ENCODE measurements at places on chromosomes 6 and 20.

DNA sequence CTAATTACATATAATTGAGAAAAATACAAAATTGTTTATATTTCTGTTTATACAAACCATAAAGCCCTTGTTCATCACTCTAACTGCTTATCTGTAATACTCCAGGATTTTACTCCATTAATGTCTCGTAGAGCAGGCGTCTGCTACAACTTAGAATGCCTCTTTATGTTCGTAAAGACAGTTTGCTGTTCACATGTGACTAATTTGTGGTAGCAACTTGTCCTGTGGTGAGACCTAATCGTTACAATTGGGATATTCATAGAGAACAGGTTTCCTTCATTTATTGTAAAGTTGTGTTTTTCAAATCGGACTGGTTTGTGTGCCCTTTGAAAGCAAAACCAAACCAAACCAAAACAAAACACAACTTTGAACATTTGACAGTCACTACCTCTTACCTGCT, 149.7 kb downstream of the ASCC3 start:
- DNase-seq = no peak

GRCh38 chr6:43714311-43715055, 26.9 kb upstream of the MRPS18A start:
- DNase-seq = peak; percentile 64

DNA sequence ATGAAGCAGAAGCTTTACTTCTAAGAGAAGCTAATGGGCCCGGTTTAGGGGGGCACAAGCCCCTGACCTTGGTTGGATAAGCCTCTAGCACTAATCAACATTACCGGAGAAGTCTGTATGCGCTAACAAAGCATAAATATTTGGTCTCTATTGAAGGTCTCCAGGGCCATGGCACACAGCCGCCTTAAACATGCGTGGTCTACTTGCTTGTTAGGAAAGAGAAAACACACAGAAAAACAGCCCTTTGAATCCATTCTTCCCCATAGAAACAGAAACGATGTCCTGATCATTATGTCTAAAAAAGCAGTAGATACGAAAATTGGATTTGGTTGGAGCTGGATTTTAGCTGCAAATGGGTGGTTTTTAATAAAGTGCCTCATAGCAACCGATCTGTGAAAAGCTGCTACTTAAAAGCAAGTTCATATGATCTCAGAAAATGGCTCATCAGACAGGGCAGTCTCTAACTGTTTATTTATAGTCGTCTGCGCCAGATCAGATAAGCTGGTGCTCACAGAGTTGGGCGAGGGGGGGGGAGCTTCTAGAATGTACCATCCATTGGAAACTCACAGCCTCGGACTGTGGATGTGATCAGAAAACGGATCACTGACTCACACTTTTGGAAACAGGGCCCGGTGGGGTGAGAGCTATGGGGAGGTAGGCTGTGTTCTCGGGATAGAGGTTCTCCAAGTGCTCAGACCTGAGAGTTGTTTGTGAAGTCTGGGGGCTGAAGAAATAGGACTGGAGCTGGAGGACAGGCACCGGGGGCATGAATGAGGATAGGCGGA, 35.3 kb upstream of the APCDD1L start:
- DNase-seq = peak; percentile 17

GRCh38 chr6:31042806-31043205, 32.5 kb downstream of the MUC22 start:
- peak; percentile 89 for DNase-seq

- no peak for DNase-seq
These were observed 91.0 kb upstream of the SSTR4 start for GRCh38 chr20:22944062-22944461.

GRCh38 chr6:11811644-11812264, 33.2 kb upstream of the ADTRP start:
- no peak for DNase-seq

DNA sequence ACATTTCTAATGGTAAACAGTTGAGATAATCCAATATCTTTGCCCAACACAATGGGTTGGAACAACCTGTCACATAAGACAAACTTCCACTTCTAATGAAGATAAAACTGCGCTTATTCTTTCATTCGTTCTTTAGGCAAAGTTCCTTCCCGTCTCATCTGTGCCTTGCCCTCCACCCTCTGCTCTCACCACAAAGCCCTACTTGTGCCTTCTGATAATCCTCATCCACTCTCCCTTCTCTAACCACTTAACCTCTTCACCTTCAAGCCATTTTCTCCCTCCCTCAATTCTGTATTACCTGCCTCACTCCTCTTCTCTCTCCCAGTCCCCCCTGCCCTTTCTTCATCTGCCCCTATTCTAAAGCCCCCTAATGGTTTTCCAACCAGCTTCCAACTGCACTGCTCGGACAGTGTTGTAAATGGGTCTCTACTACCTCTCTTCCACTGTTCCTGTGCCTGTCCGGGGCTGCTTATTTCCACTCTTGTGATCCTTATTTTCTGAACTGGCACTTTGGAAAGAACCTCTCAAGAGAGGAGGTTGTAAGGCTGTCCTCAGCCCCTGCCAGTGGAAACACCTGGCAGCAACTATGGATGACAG, 62.9 kb upstream of the MYB start:
- DNase-seq = no peak

GRCh38 chr6:45049188-45049843, 278.8 kb upstream of the RUNX2 start:
- peak; percentile 42 for DNase-seq

DNA sequence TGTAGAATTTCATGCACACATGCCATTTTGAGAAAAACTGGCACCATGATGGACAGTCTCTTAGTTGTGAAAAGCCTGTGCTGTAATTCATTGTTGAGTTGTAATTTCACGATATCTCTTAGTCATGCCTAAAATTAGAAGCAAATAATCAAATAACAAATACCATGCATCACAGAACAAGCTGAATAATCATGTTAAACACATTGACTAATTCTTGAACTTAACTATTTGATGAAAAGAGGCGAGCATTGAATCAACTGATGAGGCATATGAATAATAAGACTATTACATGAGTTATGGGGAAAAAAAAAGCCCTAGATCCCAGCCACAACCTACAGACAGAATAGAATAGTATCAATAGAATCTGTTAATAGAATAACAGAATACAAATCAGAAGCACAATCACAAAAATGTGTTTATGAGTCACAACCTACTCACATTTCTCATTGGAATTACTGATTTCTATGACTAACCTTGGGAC, 14.2 kb upstream of the RNF217 start:
- no peak for DNase-seq

- DNase-seq = peak; percentile 77
These were observed 4.1 kb downstream of the RBM38 start for GRCh38 chr20:57395111-57395966.

GRCh38 chr20:52948491-52948890, 23.7 kb upstream of the TSHZ2 start:
- DNase-seq = no peak

DNA sequence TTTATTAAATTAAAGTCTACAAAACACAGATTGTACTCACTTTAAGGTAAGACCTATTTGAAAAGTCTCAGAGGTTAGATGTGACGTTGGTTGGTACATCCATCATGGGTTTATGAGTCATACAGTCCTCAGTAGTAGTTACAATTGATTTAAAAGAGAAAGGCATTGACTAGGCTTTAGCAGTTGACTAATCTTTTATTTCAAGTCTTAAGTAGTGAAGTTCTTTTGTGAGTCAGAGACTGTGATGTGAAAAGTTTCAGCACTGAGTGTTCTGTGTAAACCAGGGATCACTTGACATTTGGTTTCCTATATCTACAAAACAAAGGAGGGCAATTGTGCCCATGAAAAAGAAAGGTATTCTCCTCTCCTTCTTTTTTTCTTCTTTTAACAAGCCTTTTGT, 221.3 kb downstream of the GRIK2 start:
- DNase-seq = no peak

DNA sequence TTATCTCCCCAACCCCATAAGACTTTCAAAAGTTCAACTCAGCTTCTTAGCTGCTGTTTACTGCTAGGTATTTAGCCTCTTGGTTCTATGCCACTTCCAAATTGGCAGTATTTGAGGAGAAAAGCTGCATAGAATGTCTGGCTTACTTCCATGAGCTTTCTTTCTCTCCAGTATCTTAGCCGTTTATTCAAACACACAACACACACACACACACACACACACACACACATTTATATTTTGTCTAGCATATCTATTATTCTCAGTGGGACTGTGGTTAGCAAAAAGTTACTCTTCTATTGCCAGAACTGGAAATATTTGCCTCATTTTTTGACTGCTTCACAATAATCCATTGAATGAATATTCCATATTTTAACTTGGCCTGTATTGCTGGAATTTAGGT, 634.2 kb upstream of the IMPG1 start:
- no peak for DNase-seq

GRCh38 chr20:32539026-32539816, 45.9 kb downstream of the NOL4L start:
- no peak for DNase-seq

- no peak for DNase-seq
These were observed 908.5 kb upstream of the MANEA start for GRCh38 chr6:94668876-94669275.

- peak; percentile 67 for DNase-seq
These were observed 90.0 kb upstream of the IFNGR1 start for GRCh38 chr6:137309078-137309762.

DNA sequence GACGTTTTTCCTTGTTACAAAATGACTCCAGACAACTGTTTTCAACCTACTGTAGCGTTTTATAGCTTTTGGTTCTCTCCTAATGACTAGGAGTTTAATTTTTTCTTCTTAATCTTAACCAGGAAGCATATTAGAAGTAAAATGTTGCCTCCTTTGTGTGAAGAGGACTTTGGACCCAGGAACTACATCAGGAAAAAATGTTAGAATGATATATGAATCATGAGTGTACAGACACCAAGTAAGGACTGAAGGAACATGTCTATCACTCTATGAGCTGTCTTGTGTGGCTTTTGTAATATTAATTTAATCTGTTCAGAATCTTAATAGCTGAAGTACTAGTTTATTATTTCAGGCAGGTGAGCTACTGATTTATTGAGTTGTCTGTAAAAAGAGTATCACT, 71.0 kb upstream of the MARCKS start:
- no peak for DNase-seq

GRCh38 chr6:129183187-129183591, 300.3 kb downstream of the LAMA2 start:
- DNase-seq = no peak

GRCh38 chr20:58851969-58852458, 502 bp upstream of the GNAS start:
- peak; percentile 55 for DNase-seq

All from endodermal cell (in vitro differentiated cells).